Vagina (tissue), 2 donors: ENCODE measurements at places on chromosomes 3 and 15. TPM values are rescaled to one million over a fixed set of nuclear protein-coding genes. Genes with fewer than 3 reads are reported as not detected.

The CACNA2D3 gene
- 17.2 TPM for total RNA-seq

The PARP3 gene
- total RNA-seq, result 20.6 TPM

- no peaks in the 10 kb centered on the region for H3K27me3 ChIP-seq
- no peak within 1 kb of the TSS for H3K27ac ChIP-seq
- no peaks in the 10 kb centered on the region for H3K36me3 ChIP-seq
- no peak within 1 kb of the TSS for H3K4me3 ChIP-seq
Observed at GRCh38 chr3:14818804-14819500, at the start of gene FGD5. Gene FGD5, plus strand, starts transcription at chr3:14818962. Its CDS starts 110 bp downstream, at chr3:14819072.

GRCh38 chr3:120102674-120103073, 8.4 kb upstream of the GSK3B start:
- no peak overlapping the region for H3K27ac ChIP-seq
- no peaks in the 10 kb centered on the region for H3K27me3 ChIP-seq
- H3K4me3 ChIP-seq, result no peak overlapping the region
- H3K36me3 ChIP-seq, result no peaks in the 10 kb centered on the region
- no peak for DNase-seq
- peaks cover 14% of the 10 kb centered on the region for H3K4me1 ChIP-seq

- peaks cover 29% of the 10 kb centered on the region for H3K4me1 ChIP-seq
- no peaks in the 10 kb centered on the region for H3K27me3 ChIP-seq
- no peak for DNase-seq
- H3K4me3 ChIP-seq, result no peak overlapping the region
- no peaks in the 10 kb centered on the region for H3K36me3 ChIP-seq
- peak overlapping the region; percentile 98 for H3K27ac ChIP-seq
Observed at GRCh38 chr3:4976109-4976508, 3.1 kb upstream of the BHLHE40 start.

DNA sequence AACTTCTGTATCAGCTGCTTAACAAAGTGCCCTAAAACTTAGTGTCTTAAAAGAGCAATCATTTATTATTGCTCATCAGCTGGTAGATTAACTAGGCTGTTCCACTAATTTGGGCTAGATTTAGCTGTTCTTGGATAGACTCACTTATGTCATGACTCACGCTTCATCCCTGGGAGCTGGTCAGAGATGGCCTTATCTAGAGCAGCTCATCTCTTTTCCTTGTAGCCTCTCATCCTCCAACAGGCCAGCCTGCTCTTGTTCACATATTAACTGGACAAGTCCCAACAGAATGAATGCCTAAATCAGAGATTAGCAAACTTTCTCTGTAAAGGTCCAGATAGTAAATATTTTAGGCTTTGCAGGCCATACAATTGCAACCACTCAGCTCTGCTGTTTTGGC, 66.9 kb upstream of the PLAAT1 start:
- no peak for DNase-seq
- H3K36me3 ChIP-seq, result no peaks in the 10 kb centered on the region
- H3K27me3 ChIP-seq, result no peaks in the 10 kb centered on the region
- H3K27ac ChIP-seq, result no peak overlapping the region

- no peak overlapping the region for H3K4me3 ChIP-seq
- no peaks in the 10 kb centered on the region for H3K27me3 ChIP-seq
- no peak for DNase-seq
- H3K27ac ChIP-seq, result no peak overlapping the region
- H3K4me1 ChIP-seq, result peaks cover 23% of the 10 kb centered on the region
Observed at GRCh38 chr15:95656595-95656994, 673.9 kb upstream of the NR2F2 start.

- no peak for DNase-seq
- H3K4me3 ChIP-seq, result peak overlapping the region; percentile 60
- peaks cover 65% of the 10 kb centered on the region for H3K4me1 ChIP-seq
Observed at GRCh38 chr3:172520301-172520831, 2.9 kb downstream of the TNFSF10 start.
